ENCODE measurements at places on chromosomes 5 and 9.

GRCh38 chr5:179878222-179879002, 19.8 kb upstream of the MRNIP start:
- no peak for DNase-seq

GRCh38 chr5:134840811-134841210, 5.0 kb upstream of the C5orf24 start:
- DNase-seq = no peak

DNA sequence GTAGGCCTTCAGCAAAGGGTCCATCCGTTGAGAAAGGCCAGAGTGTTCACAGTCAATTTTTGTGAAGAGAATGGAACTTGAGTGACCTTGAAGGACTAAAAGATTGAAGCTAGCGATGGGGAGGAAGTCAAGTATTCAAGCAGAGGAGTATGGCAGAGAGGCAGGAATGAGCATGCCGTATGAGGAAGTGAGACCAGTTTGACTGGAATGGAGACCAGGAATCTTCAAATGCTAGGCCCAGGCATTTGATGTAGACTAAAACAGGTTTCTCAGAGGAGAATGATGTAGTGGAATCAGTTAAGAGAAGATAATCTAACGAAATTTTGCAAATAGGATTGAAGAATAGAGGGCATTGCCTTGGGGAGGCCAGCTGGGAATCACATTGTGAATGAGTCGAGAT, 90.4 kb upstream of the SEMA6A start:
- no peak for DNase-seq

DNA sequence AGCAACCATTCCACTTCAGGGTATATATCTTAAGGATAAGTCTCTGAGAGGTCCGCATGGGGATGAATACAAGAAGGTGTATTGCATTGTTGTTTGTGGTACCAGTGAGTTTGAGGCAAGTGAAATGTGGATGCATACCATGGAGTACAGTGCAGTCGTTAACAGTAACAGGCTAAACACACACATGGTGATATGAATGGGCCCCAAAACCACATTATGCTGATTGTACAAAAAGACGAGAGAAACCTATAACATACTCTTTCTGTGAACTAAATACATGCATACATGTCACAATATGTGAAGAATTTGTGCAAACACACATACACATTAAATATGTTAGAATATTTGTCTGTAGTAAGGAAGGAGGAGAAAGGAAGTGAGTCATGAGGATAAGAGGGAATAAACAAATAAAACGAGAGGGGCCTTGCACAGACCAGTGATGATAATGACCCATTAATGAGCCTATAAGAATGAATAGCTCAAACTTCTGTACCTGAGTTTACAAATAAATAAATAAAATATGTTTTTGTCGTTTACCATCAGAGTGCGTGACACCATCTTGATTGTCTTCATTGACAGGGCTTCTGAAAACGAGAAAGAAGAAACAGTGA, 66.5 kb upstream of the RICTOR start:
- DNase-seq = no peak

DNA sequence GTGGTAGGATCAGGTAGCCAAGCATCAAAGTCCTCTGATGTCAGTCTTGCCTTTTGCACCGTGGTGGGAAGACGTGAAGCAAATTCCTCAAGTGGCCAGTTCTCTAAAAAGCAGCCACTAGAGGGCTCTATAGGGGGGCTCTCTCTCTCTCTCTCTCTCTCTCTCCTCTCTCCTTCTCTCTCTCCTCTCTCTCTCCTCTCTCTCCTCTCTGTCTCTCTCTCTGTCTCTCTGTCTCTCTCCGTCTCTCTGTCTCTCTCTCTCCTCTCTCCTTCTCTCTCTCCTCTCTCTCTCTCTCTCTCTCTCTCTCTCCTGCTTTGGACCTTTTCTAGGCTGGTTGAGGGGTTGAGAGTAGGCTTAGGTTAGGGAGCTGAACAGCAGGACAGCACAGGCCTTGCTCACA, 13.9 kb upstream of the OSMR start:
- DNase-seq = no peak

- no peak for DNase-seq
These were observed 146.8 kb upstream of the SPEF2 start for GRCh38 chr5:35470866-35471265.

- no peak for DNase-seq
These were observed 5.2 kb upstream of the NKD2 start for GRCh38 chr5:1003296-1003937.

DNA sequence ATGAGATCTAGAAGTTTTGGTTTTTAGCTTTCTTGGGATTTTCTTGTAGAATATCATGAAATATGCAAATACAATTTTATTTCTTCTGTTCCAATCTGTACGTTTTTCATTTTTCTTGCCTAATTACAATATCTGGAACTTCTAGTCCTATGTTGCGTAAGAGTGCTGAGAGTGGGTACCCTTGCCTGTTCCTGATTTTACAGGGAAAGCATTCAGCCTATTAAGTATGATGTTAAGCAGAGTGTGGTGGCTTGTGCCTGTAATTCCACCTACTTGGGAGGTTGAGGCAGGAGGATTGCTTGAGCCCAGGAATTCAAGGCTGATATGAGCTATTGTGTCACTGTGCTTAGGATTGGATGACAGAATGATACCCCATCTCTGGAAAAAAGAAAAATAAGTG, 210.2 kb upstream of the ITGA1 start:
- no peak for DNase-seq

DNA sequence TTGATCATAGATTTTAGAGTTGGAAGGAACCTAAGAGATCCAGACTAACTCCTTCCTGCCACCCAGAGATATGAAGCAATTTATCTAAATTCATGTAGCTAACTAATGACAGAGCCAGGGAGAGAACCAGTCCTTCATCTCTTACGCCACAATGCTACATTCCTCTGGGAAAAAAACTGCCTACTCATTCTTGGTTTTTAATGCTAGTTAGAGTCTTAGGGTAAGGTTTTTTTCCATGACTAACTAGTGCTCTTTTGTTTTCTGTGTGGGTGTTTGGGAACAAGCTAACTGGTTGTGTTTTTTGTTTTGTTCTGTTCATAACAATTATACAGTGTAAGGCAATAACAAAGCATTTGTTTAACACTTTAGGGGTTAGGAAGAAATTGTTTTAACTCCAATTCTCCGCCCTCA, 52.4 kb downstream of the SLC44A1 start:
- DNase-seq = no peak

- DNase-seq = no peak
These were observed 101.8 kb downstream of the EHMT1 start for GRCh38 chr9:137720571-137721110.

GRCh38 chr5:78983601-78984438, 1.3 kb downstream of the ARSB start:
- no peak for DNase-seq

- DNase-seq = no peak
These were observed 511.5 kb downstream of the ZNF608 start for GRCh38 chr5:124234770-124235562.

DNA sequence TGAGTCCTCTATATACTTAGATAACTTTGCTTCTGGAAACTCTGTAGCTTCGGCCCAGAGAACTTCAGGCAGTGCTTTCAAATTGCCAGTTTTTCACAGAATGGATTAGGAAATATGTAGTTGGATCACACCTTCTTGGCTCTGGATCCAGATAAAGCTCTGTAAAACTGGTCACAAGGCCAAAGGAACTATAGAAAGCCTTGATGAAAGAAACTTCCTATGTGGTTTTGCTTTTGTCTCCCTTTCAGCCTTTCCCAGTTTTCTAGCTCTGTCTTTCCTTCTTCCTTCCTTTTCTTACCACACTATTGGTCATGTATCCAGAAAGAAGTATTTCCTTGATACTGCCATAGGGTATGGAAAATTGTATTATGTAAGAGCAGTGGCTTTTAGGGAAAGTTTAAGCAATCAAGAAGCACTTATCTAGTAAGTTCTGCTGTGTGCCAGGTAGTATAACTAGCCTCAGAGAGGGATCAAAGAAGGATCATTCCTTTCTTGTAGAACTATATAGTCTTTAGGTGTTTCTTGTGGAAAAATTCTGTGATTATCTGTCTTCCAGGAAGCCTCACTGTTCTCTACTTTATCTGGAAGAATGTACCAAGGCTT, 6.3 kb downstream of the GPR21 start:
- DNase-seq = no peak

GRCh38 chr9:123478160-123478559, 122.2 kb downstream of the CRB2 start:
- DNase-seq = no peak

DNA sequence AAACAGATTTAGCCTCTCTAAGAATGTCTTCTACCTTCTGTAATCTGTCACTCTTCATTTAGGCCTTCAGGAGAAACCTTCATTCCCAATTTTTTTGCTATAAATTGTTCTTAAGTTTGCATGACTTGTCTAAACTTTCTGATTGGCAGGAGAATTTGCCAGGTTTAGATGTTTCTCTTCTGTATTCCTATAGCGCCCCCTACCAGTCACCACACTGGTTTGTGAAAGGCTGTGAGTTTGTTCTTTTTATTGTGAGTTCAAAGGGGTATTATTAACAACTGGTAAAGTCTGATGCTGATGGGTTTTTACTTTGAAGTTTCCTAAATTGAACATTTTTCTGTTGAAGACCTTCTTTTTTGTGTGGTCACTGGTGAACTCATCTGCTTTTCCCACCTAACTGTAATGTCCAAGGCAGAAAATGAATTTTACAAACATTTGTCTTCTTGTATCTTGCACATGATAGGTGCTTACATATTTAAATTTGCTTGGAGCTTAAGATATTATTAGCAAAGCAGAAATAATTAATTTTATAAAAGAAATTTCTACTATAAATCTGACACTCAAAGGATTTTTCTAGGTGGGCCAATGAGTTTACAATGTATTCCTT, 18.4 kb upstream of the F2RL2 start:
- DNase-seq = peak; percentile 13

GRCh38 chr9:69805962-69806515, 14.6 kb upstream of the CFAP95 start:
- DNase-seq = no peak

GRCh38 chr9:75604661-75605060, 285.8 kb upstream of the PCSK5 start:
- no peak for DNase-seq

GRCh38 chr5:75734913-75735789, 17.9 kb upstream of the POC5 start:
- no peak for DNase-seq

All from stimulated activated CD4-positive, alpha-beta T cell treated with anti-CD3 and anti-CD28 coated beads, TNF-alpha, amount 100 ng/mL, for 1 hour (primary cell).